ENCODE measurements at places on chromosomes 3 and 15.

- DNase-seq, result no peak
Observed at GRCh38 chr15:92576597-92577200, 78.9 kb downstream of the FAM174B start.

- DNase-seq, result no peak
Observed at GRCh38 chr3:24197809-24198208, 252.7 kb downstream of the NR1D2 start.

DNA sequence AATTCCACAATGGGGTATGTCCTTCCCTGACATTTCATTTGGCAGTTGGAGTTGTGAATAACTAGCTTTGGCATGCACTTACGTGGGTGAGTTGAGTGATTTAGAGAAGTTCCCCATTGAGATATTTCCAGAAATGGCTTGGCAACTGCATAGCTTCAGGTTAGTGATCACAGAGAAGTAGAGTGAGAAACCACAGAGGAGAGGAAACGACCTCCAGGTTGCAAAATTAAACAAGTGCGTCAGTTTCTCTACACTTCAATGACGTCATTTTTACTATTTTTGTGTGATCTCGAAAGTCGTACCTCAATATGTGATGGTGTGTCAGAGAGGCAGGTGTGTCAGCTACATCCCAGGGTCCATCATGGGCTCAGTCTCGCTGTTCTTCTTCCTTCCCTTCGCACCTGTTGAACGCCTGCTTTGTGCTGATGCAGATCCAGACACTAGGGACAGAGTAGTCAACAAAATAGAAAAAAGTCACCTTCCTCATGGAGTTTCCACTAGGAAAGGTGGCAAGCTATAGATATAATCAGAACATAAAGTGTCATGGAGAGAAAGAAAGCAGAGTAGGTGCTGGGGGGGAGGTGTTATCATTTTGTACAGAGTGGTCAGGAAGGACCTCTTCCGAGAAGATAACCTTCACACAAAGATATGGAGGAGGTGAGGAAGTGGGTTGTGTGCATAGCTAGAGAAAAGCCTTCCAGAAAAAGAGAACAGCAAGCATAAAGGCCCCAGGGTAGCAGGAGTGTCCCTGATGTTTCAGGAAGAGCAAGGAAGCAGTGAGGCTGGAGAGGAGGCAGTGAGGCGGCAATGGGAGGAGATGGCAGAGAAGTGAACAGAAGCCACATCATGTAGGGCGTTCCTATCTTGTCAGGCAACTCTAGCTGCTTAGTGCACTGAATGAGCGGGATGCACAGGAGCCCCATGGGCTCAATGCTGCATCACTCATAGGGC lies 75.6 kb downstream of the MCTP2 start:
- peak; percentile 35 for DNase-seq

DNA sequence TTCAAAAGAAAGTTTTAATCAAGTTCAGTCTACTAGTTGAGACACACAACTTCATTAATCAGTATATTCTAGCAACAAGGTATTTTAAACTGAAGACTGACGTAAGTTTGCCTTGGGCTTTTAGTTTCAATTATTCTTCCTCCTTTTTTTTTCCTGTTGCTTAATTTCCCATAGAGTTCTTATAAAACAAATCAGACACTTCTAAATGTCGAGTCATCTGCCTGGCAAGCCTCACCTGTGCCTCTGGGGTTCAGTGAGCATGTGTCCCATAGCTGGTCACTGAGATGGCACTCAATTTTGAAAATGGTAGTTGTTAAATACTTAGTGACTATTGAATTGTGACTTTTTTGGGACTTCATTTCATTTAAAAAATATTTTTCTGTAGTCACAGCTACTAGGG lies 27.4 kb downstream of the NKIRAS1 start:
- DNase-seq, result no peak

- DNase-seq, result no peak
Observed at GRCh38 chr15:62497356-62497755, 332.3 kb upstream of the C2CD4B start.

DNA sequence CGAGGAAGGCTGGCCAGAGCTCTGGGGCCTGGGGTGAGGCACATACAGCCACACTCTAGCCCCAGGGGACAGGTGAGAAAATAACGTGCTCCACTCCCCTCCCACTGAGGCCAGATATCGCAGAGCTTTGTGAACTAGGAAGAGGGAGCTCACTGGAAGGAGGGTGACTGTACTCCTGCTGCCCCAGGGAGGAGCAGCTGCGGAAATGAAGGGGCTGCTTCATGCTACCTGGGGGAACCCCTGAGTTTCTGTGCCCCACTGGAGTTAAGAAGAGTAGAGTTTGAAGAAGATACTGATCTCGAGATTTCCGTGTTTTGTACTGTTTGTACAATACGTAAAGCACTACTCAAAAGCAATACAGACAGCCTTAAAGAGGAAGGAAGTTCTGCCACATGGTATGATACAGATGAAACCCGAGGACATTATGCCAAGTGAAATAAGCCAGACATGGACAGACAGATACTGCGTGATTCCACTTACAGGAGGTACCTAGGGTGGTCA lies 44.6 kb downstream of the CMTM6 start:
- peak; percentile 81 for DNase-seq

DNA sequence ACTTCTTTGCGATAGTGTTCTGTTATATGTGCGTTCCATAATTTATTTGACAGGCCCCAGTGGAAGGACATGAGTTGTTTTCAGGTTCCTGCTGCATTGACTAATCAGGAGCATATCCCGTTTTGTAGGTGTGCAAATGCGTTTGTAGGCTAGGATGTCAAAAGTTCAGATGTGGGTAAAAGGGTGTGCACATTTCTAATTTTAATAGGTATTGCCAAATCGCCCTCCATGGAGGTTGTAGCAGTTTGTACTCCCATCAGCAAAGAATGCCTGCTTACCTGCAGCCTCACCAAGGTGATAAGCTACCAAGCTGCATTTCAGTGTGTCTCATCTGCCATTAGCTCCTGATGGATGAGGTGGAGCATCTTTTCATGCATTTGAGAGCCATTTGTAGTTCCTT lies 36.3 kb downstream of the KLF13 start:
- DNase-seq, result no peak

- DNase-seq, result no peak
Observed at GRCh38 chr3:52801839-52802238, 7.2 kb downstream of the ITIH3 start.

GRCh38 chr3:100195375-100195774 lies 65.4 kb upstream of the TBC1D23 start:
- DNase-seq, result no peak

- no peak for DNase-seq
Observed at GRCh38 chr15:29937956-29938355, 115.7 kb upstream of the TJP1 start.

DNA sequence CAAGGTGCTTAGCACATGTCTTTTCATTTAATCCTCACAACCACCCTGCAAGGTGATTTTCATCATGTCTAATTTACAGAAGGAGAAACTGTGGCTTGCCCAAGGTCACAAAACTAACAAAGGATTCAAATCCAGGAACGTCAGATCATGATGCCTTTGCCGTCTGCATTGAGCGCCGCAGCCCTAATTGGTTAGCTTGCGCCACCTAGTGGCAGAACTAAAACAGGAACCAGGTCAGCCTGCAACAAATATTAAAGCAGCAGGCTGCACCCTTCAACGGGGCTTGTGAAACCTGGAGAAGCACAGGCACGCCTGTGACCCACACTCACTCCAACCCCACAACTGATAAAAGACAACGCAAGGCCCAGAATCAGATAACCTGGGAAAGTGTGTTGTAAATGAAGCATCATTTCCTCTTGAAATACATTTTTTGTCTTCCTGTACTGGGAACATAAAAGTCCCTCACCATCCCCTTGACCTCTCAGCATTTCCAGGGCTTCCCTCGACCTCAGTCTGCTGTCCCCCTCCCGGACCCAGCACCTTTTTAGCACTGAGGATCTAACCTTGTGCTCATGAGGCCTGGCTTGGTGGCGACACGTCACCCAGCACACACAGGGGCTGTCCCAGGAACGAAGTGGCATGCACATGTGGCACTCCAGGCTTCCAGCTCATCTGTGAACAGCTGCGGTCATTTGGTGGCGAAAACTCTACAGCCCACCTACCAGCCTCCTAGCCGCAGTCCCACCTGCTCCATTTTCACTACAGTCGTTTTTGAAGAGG lies 17.3 kb downstream of the DPH3 start:
- DNase-seq, result peak; percentile 83

- DNase-seq, result no peak
Observed at GRCh38 chr3:198019115-198019514, 59.1 kb downstream of the LMLN start.

DNA sequence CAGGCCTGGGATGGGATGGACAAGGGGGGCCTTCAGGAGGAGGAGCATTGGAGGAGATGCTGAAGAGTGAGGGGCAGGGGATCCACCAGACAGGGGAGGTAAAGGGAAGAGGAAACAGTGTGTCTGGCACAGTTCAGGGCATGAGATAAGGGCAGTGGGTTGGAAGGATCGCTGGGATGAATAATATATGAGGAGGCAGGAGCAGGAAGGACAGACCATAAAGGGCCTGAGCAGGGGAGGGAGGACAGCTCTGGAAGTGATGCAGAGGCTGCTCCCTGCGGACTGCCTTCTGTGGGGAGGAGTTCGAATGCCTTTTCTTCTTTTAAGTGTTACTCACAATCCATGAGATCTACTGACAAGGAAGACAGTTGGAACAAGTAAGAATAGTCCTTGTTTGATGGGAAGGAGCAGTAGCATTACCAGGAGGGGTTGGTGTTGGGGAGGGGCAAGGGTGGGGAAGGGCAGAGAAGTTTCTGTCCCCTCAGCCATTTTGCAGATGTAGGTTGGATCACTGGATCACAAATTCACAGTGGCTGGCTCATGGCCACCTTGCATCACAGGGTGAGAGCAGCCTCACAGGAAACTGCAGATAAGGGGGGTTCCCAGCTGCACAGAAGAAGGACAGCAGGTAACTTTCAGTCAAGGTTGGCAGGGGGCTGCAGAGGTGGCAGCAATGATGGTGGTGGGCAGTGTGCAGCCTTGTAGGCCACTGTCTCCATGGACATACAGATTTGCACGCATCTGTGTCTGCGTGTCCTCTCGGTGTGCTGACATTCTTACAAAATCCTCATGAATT lies 91.9 kb upstream of the SNRPN start:
- no peak for DNase-seq

- DNase-seq, result no peak
Observed at GRCh38 chr3:139561959-139562676, 22.6 kb upstream of the RBP1 start.

- no peak for DNase-seq
Observed at GRCh38 chr15:79357566-79357965, 46.7 kb downstream of the TMED3 start.

DNA sequence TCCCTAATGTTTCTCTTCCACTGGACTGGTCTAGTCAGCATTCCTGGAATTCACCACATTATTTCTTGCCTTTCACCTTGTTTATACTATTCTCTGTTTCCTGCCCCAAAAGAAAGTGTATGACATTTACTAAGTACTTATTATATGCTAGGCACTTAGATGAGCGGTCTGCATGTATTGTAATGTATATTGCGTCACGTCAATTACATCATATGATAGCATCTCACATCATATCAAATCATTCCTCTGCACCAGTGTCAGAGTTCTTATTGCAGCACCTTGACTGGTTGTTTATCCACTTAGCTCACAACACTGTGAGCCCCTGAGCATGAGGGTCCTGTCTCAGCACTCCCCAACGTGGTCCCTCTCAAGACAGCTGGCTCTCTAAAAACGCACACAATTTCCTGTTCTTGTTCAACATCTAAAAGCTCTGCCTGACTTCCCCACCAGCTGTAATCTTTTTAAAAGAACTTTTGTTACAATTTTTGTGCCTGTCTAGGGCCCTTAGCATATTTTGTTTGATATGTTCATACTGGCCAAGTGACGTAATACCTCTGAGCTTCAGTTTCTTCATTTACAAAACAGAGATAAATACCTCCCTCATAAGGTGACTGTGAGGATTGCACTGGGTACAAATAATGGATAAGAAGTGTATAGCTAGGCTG lies 58.8 kb downstream of the ARHGAP31 start:
- peak; percentile 47 for DNase-seq

DNA sequence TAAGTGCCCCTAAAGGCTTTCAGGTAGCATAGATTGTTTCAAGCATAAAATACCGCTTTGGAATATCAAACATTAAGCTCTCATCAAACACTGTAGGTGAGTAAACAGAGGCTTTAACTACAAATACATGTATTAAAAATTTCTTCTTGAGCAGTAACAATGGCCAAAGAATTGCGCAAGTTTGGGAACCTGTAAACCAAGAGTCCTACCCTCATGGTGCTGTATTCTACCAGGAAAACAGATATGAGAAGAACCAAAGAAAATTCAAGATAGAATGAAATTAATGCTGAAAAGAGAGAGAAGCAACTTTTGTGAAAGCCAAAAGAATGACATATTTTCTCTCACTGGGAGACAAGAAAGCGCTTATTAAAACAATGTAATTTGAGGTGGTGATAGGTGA lies 45.5 kb downstream of the CPNE4 start:
- no peak for DNase-seq

- no peak for DNase-seq
Observed at GRCh38 chr3:57787867-57788623, 31.9 kb downstream of the SLMAP start.

DNA sequence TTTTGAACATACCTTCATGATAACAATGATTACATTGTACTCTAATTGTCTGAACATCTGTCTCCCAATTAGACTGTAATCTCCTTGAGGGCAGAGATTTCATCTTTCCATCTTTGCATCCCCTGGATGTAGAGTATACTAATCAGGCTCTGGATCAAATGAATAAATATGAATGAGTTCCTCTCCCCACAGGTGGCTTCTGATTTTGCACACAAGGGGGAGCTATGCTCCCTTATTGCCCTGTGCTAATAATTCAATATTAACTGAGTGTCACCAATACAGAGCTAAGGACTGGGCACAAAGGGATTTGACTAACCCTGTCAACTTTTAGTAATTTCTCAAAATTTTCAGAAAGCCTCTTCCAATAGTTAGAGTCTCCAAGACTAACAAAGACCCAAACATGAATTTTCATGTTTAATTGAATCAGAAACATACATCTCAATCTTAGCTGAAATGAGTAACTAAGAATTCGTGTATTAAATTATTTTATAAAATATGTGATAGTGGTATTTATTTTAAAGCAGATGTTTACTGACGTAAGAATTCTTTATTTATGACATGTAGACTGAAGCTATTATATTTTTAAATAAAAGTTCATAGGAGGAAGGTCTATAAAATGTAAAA lies 3.0 kb downstream of the DUOXA1 start:
- DNase-seq, result peak; percentile 64

DNA sequence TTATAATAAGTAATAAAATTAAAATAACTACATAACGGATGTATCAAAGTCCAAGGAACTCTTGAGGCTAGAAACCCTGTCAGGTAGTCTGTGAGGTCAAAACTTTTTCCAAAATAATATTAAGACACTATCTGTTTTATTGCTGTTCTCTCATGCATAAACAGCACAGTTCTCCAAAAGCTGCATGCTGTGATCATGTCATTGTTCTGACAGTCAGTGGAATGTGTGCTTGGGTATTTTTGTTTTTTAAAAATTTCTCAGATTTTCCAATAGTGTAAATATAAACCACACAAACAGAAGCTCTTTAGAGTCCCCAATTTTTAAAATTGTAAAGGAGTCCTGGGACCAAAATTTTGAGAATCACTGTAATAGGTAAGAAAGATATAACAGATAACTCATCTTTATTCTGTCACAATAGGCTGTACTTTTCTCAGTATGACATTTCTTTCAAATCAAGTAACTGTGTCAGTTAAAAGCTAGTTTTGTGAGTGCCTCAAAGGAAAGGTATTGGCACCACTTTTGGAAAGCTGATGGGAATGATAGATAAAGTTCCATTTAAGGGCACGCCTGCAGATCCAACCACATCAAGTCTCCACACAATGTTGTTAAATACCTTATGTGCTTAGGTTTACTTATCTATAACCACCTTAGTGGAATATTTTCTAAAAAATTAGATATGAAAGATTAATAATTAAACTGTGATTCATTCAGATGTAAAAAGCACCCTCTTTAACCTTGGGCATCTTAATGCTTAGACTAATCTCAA lies 49.3 kb downstream of the CEP152 start:
- DNase-seq, result no peak

Measured in CD4-positive, alpha-beta T cell treated with Interleukin-2 at 100 ng/mL for 4 hours (primary cell).